ENCODE measurements at places on chromosomes 5 and 9.
A peak's percentile ranks its signal among the peaks of the same experiment; 100 is the strongest.

DNA sequence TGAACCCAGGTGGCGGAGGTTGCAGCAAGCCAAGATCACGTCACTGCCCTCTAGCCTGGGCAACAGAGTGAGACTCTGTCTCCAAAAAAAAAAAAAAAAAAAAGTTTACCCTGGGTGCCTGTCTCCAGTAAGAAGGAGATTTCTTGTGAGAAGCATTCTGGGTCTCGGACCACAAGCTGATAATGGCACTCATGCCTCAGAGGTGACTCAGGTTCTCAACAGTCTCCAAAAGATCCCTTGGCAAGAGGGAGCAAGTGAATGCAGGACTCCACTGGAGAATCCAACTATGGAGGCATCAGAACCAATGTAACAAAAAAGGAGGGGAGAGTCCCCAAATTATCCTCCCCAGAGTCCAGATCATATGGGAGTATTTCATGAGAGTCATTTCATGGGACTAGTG is 106.0 kb upstream of the LRRTM2 start:
- no peaks in the 10 kb centered on the region for H3K36me3 ChIP-seq
- no peak overlapping the region for H3K27ac ChIP-seq
- H3K27me3 ChIP-seq = no peaks in the 10 kb centered on the region
- no peak for DNase-seq

GRCh38 chr5:141743866-141744272 is 61.8 kb upstream of the ARAP3 start:
- H3K36me3 ChIP-seq = no peaks in the 10 kb centered on the region
- H3K27me3 ChIP-seq = peaks cover 41% of the 10 kb centered on the region
- no peak overlapping the region for H3K4me3 ChIP-seq
- no peak overlapping the region for H3K27ac ChIP-seq
- DNase-seq = no peak
- H3K4me1 ChIP-seq = no peaks in the 10 kb centered on the region

DNA sequence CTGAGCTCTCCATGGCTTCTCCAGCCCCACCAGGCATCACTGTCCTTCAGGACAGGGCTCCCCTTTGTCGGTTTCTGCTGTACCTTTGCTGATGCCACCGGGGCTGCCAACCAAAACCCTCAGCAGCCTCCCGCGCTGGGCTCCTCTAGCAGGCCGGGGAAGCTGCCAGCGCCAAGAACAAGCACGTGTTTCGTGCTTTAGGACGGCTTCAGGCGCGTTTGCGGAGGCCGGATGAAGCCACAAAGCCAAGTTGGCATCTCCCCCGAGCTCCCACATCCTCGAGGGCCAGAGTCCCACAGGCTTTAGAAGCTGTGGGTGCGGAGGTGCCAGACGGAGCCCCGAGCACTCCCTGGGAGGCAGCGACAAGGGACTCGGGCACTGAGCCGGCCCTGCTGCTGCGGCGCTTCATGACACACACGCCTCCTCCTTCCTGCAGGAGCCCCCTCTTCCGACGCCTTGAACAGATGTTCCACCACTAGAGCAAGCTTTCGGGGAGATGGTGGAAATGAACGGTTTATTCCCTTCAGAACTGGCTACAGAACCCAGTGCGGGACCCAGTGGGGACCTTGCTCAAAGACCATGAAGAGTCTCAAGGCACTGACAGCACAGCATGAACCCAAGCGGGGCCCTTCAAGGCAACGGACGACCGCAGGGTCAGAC is 36.7 kb downstream of the SARDH start:
- 0 out of 2 replicates have a peak, but pooled peaks cover 10% of the 10 kb centered on the region for H3K27me3 ChIP-seq
- no peak overlapping the region for H3K27ac ChIP-seq
- no peaks in the 10 kb centered on the region for H3K36me3 ChIP-seq
- no peak for DNase-seq
- no peak overlapping the region for H3K4me3 ChIP-seq

- no peaks in the 10 kb centered on the region for H3K36me3 ChIP-seq
- H3K27ac ChIP-seq = no peak overlapping the region
- H3K4me1 ChIP-seq = peaks cover 36% of the 10 kb centered on the region
- no peak overlapping the region for H3K4me3 ChIP-seq
- H3K27me3 ChIP-seq = no peaks in the 10 kb centered on the region
- no peak for DNase-seq
These were observed 62.2 kb downstream of the EPB41L4B start for GRCh38 chr9:109258481-109259302.

GRCh38 chr9:16637911-16638310 is 232.6 kb downstream of the BNC2 start:
- H3K36me3 ChIP-seq = no peaks in the 10 kb centered on the region
- no peak overlapping the region for H3K27ac ChIP-seq
- peaks cover 8% of the 10 kb centered on the region for H3K27me3 ChIP-seq
- no peak for DNase-seq
- H3K4me1 ChIP-seq = no peaks in the 10 kb centered on the region
- H3K4me3 ChIP-seq = no peak overlapping the region

GRCh38 chr5:116442931-116443551 is 131.6 kb downstream of the SEMA6A start:
- no peaks in the 10 kb centered on the region for H3K36me3 ChIP-seq
- no peak overlapping the region for H3K4me3 ChIP-seq
- no peaks in the 10 kb centered on the region for H3K27me3 ChIP-seq
- no peaks in the 10 kb centered on the region for H3K4me1 ChIP-seq
- no peak overlapping the region for H3K27ac ChIP-seq
- no peak for DNase-seq

DNA sequence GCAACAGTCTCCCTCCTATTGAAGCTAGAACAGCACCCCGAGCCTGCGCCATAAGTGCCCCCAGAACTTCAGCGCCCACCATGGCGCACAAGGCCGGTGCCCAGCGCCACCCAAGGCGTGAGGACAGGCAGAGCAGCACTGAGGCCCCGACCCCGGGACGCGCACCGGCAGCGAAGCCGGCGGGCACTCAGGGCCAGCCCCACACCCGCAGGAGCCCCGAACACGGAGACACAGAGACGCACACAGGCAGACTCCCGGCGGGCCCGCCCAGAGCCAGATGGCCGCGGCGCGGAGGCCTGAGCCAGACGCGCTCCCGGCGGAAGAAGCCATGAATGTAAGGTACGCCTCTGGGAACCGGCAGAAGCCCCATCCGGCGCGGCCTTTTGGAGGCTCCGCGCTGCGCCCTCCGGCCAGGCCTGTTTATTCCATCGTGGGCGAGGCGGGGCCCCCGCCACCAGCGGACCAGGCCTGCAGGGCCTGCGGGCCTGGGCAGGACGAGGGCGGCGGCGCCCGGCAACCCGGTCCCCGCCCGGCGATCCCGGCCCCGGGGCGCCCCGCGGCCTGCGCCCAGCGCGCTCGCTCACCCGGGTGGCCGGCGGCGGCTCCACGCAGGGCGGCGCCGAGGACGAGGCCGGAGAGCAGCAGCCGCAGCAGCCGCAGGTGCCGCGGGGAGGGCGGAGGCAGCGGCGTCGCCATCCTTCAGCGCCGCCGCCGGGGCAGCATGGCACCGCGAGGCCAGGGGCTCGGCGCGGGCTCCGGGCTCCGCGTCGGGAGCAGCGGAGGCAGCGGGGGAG is 486 bp downstream of the NPDC1 start:
- peak overlapping the region; percentile 77 for H3K27ac ChIP-seq
- peak overlapping the region; percentile 55 for H3K4me3 ChIP-seq
- no peaks in the 10 kb centered on the region for H3K36me3 ChIP-seq
- H3K4me1 ChIP-seq = peaks cover 12% of the 10 kb centered on the region

- H3K27me3 ChIP-seq = no peaks in the 10 kb centered on the region
- no peaks in the 10 kb centered on the region for H3K36me3 ChIP-seq
- no peak overlapping the region for H3K27ac ChIP-seq
- no peak overlapping the region for H3K4me3 ChIP-seq
- no peaks in the 10 kb centered on the region for H3K4me1 ChIP-seq
These were observed 502.8 kb downstream of the LRRC70 start for GRCh38 chr5:63081402-63081801.

GRCh38 chr9:26243029-26243697 is 564.9 kb upstream of the TUSC1 start:
- no peaks in the 10 kb centered on the region for H3K36me3 ChIP-seq
- H3K4me3 ChIP-seq = no peak overlapping the region
- DNase-seq = no peak
- H3K27me3 ChIP-seq = no peaks in the 10 kb centered on the region
- H3K4me1 ChIP-seq = no peaks in the 10 kb centered on the region

DNA sequence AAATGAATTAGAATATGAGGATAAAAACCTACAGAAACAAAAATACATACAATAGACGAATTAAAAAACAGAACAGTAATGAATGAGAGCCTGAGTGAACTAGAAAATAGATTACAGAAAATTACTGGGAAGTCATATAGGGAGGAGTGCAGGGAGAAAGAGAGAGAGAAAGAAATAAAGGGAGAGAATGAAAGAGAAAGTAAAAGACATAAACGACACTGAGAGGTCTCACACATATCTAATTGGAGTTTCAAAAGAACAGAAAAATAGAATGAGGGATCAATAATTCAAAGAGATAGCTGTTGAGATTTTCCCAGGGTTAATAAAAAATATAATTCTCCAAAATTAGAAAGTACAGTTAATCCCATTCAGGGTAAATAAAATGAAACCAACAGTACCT is 156.4 kb upstream of the FTMT start:
- no peak for DNase-seq
- no peak overlapping the region for H3K27ac ChIP-seq
- no peaks in the 10 kb centered on the region for H3K36me3 ChIP-seq
- H3K4me1 ChIP-seq = no peaks in the 10 kb centered on the region

DNA sequence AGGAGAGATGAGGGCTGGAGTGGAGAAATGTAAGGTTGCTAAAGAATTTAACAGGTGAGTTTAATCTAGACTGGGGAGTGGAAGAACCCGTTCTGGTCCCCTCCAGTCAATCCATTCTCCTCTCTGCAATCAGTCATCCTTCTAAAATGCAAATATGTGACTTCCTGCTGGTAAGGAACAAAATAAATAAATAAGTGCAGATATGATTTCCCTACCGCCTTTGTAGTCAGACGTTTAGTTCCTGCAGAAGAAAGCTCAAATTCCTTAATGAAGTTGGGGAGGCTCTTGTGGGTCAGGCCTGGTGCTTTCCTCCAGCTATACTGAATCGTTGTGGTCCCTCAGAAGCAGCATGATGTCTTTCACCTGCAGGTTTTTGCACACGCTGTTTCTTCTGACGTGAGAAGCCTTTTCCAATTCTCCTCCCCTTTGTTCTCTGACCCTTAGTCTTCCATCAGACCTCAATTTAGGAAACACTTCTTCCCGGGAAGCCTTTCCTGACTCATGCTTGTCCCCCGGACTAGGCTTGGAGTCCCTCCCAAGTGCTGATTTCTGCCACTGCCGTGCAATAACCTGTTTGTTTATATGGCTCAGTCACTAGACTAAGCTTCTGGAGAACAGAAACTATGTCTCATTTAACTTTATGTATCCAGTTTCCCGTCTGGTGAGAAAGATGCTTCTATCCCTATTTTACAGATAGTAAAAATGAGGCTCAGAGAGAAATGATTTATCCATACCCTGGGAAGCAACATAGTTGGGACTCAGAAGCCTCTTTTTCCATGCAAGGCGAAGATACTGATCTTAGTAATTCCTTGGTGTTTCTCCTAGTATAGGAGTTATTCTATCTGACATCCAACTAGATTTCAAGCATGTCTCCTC is 1.3 kb downstream of the ATP6V1G1 start:
- peak overlapping the region; percentile 95 for H3K4me3 ChIP-seq
- no peaks in the 10 kb centered on the region for H3K27me3 ChIP-seq
- no peak overlapping the region for H3K27ac ChIP-seq
- peaks cover 10% of the 10 kb centered on the region for H3K4me1 ChIP-seq
- H3K36me3 ChIP-seq = peaks cover 11% of the 10 kb centered on the region

- no peak for DNase-seq
- H3K27me3 ChIP-seq = no peaks in the 10 kb centered on the region
- no peaks in the 10 kb centered on the region for H3K36me3 ChIP-seq
These were observed 587.8 kb downstream of the PSAT1 start for GRCh38 chr9:78884611-78885150.

GRCh38 chr9:16039218-16039987 is 486.6 kb downstream of the CCDC171 start:
- peaks cover 6% of the 10 kb centered on the region for H3K4me1 ChIP-seq
- no peaks in the 10 kb centered on the region for H3K27me3 ChIP-seq
- H3K27ac ChIP-seq = no peak overlapping the region
- no peaks in the 10 kb centered on the region for H3K36me3 ChIP-seq
- DNase-seq = peak; percentile 34
- no peak overlapping the region for H3K4me3 ChIP-seq

DNA sequence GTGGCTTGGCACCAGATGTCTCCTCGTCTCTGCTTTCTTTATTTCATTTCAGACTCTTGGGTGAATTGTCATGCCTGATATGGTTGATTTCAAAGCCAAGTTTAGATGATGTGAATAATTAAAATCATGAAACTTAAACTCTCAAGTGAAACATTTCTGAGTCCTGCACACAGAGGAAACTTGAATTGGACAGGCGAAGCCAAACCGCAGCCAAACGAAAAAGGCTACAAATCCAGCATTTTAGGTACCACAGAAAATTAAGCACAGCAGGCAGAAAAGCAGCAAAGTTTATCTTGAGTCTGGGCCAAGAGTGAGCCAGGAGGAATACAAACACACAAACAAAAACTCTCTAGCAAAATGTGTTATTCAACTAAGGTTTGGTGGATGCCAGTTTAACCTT is 659.8 kb upstream of the KLF4 start:
- no peak overlapping the region for H3K27ac ChIP-seq
- no peak overlapping the region for H3K4me3 ChIP-seq
- H3K4me1 ChIP-seq = peaks cover 9% of the 10 kb centered on the region
- no peaks in the 10 kb centered on the region for H3K36me3 ChIP-seq
- no peaks in the 10 kb centered on the region for H3K27me3 ChIP-seq
- DNase-seq = no peak

GRCh38 chr9:92721548-92721947 is 43.1 kb downstream of the BICD2 start:
- H3K27me3 ChIP-seq = no peaks in the 10 kb centered on the region
- no peak for DNase-seq
- no peak overlapping the region for H3K27ac ChIP-seq
- H3K4me3 ChIP-seq = no peak overlapping the region

- no peak for DNase-seq
- H3K4me1 ChIP-seq = peaks cover 20% of the 10 kb centered on the region
- no peaks in the 10 kb centered on the region for H3K36me3 ChIP-seq
- H3K27me3 ChIP-seq = no peaks in the 10 kb centered on the region
These were observed 5.7 kb downstream of the PDE6A start for GRCh38 chr5:149938791-149939358.

GRCh38 chr5:464843-465590 is 22.0 kb downstream of the EXOC3 start:
- no peaks in the 10 kb centered on the region for H3K27me3 ChIP-seq
- no peak overlapping the region for H3K27ac ChIP-seq
- no peak overlapping the region for H3K4me3 ChIP-seq
- no peaks in the 10 kb centered on the region for H3K4me1 ChIP-seq
- peaks cover 9% of the 10 kb centered on the region for H3K36me3 ChIP-seq
- DNase-seq = no peak

- no peak overlapping the region for H3K4me3 ChIP-seq
- no peak for DNase-seq
- no peaks in the 10 kb centered on the region for H3K27me3 ChIP-seq
- H3K27ac ChIP-seq = no peak overlapping the region
These were observed 166.4 kb downstream of the KDM4C start for GRCh38 chr9:6924149-6924548.

GRCh38 chr5:150241298-150242160 is 48.0 kb downstream of the CAMK2A start:
- H3K27me3 ChIP-seq = no peaks in the 10 kb centered on the region
- no peaks in the 10 kb centered on the region for H3K4me1 ChIP-seq

GRCh38 chr5:32964261-32964660 is 253.1 kb downstream of the NPR3 start:
- H3K27me3 ChIP-seq = no peaks in the 10 kb centered on the region
- H3K4me1 ChIP-seq = no peaks in the 10 kb centered on the region
- H3K36me3 ChIP-seq = no peaks in the 10 kb centered on the region
- H3K27ac ChIP-seq = no peak overlapping the region
- DNase-seq = no peak
- no peak overlapping the region for H3K4me3 ChIP-seq
